ENCODE measurements at places on chromosomes 16 and 17. TPM values are rescaled to one million over a fixed set of nuclear protein-coding genes. Genes with fewer than 3 reads are reported as not detected.

The TAOK2 gene
- 37.5 TPM for total RNA-seq

The ALOX15B gene
- total RNA-seq: 0.32 TPM

The TBC1D26 gene
- not detected for total RNA-seq

The HBQ1 gene
- total RNA-seq: not detected

The LASP1 gene
- total RNA-seq: 84.4 TPM

The TMEM114 gene
- total RNA-seq: not detected

The TBC1D3K gene
- not detected for total RNA-seq

The HS3ST2 gene
- not detected for total RNA-seq

The SLC12A3 gene
- total RNA-seq: not detected

Data from A375 (cell line).